ENCODE measurements at places on chromosomes 3 and 15.

DNA sequence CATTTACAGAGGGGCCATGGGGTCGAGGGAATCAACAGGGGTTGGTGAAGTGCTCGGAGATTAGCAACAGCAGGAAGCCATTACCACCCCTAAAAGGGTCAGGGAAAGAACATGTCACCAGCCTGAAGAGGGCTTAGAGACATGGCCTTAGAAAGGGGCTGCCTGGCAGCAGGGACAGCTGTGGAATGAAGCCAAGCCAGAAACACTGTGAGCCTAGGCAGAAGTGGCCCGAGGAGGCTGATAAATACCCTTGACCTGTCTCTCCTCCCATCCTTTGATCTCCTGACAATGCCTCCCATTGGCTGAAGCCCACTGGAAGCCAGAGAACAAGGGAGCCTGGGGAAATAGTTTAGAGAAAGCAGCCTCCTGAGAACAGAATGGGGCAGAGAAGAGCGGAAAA, 31.4 kb downstream of the GPD1L start:
- no peak for DNase-seq

DNA sequence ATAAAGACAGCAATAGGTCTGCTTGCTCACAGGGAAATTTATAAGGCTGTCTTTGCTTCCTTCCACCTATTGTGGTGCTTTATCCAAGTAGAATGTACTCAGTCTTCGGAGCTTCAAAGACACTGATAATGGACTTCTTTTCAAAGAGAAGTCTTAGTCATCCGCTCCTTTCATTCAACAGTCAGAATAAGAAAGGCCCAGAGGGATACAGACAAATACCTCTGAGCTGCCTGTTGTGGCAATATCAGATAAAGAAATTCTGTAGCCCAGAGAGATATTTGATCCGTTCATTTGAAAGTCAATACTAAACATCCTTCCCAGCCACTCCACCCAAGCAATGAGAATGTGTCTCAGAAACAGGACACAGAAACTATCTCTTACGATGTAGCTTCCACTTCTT, 110.0 kb downstream of the FHIT start:
- no peak for DNase-seq

DNA sequence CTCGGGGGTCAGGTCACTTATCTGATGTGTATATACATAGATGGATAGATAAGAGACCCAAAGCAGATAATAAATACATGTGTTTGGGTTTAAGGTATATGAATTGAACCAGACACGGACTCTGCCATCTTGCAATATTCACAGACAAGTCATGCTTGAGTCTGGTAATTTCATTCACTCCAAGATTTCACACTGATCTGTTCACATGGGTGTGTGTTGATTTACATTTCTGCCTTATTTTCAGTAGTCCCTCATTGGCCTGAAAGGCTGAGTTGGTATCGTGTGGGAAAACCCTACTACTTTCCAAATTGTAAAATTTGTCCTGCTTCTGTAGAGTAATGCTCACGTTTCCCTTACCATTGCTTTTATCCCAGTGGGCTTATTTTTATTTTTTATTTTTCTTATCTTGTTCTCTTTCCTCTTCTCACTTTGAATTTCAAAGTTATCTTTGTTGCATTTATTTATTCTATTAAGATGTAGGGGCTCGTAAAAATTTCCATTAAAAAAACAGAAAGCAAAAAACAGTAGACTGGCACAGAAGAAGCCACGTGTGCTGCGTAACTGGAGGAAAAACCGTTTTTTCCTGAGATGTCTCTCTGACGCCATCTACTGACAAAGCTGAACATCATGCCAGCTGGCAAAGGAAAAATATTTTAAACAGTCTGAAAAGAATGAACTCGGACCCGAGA, 10.8 kb upstream of the MFSD1 start:
- DNase-seq, result no peak

- no peak for DNase-seq
Measured at GRCh38 chr3:62242831-62243509, 130.4 kb downstream of the FEZF2 start.

DNA sequence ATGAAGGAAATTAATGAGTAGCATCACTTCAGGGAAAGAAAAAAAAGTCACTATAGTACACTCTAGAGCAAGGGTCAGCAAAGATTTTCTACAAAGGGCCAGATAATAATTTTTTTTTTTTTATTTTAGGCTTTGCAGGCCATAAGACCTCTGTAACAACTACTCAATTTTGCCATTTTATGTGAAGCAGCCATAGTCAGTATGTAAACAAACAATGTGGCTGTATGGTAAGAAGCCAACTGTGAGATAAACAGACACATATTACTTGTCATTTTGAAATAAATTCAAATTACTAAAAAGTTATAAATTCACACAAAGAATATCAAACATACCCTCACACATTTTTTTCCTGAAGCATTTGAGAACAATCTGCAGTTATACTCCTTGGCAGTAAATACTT, 40.6 kb downstream of the SCAPER start:
- no peak for DNase-seq

DNA sequence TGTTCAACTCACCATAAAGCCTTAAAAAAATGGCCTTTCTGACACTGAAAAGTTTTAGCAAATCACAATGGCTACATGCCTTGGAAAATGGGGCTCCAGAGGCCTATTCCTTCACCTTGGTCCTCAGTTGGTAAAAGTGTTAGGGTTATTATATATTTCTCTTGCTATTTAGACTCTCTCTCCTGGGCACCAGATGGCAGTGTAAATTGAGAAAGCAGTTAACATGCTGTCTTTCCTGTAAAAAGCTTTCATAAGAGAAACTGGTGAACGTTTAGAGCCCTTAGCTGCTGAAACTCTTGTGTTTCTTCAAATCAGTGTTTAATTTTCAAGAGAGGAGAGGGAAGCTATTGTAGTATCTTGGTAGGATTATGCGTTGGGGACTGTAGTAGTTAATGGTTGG, 89.9 kb downstream of the LRTM1 start:
- no peak for DNase-seq

GRCh38 chr3:171245796-171246765, 214.1 kb downstream of the TNIK start:
- DNase-seq, result no peak

GRCh38 chr3:177658354-177658753, 461.1 kb upstream of the TBL1XR1 start:
- DNase-seq, result no peak

GRCh38 chr3:48232734-48233133, 8.2 kb upstream of the ZNF589 start:
- DNase-seq, result peak; percentile 39

GRCh38 chr15:56972426-56972825, 54.0 kb downstream of the TCF12 start:
- DNase-seq, result no peak

DNA sequence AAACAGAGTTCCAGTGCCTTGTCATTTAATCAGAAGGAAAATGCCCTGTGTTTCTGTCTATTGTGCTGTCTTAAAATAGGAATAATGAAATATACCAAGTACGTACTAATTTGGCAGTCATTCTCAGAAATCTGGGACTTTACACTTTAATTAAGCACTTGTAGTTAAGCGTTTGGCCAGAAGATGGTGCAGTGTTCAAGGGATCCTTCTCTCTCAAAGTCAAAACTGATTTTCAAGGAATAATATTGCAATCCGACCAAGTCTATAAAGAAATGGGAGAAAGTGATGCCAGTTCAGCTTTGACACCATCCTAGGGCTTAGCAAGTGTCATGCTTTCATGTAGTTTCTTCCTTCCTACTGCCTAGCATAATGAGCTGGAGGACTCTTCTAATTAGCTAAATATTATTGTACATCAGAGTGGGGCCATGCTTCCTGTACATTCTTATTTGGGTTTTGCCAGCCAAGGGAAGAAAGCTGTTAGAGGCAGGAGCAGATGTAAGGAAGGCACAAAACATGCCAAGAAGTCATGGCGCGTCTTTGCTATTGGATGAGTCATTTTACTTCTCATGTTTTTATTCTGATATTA, 64.8 kb downstream of the SAMMSON start:
- DNase-seq, result no peak

DNA sequence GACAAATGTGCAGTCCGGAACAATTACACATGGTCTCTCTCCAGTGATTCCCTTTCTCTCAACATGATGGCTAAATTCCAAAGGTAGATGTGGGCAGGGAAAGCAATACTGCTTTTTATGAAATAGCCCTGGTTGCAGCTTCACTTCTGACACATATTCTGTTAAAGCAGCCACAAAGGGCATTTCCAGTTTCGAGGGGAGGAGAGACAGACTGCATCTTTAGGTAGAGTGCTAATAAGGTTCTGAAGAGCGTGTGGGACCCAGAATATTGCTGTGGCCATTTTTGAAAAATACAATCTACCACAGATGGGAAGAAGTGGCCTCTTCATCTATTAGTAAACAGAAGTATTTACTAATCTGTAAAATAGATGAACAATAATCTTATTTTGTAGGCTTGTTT, 139.3 kb upstream of the PEX5L start:
- no peak for DNase-seq

- no peak for DNase-seq
Measured at GRCh38 chr3:170508839-170509238, 77.0 kb downstream of the SLC7A14 start.

- no peak for DNase-seq
Measured at GRCh38 chr3:30934208-30934550, 39.7 kb upstream of the GADL1 start.

DNA sequence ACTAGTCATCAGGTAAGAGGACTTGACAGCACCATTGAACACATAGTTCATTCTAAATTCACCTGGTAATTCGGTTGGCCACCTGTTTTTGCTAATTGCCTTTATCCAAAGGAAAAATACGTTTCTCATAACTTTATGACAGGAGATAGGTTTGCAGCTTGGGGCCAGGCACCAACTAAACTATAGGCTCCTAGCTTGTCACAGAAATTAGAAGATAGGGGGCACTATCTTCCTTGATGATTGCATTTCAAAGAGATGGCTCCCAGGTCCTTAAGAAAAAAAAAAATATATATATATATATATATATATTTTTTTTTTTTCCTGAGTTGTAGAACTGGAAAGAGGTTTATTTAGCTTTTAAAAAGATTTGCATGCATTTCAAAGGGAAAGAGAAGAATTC, 563.6 kb downstream of the NAALADL2 start:
- no peak for DNase-seq

DNA sequence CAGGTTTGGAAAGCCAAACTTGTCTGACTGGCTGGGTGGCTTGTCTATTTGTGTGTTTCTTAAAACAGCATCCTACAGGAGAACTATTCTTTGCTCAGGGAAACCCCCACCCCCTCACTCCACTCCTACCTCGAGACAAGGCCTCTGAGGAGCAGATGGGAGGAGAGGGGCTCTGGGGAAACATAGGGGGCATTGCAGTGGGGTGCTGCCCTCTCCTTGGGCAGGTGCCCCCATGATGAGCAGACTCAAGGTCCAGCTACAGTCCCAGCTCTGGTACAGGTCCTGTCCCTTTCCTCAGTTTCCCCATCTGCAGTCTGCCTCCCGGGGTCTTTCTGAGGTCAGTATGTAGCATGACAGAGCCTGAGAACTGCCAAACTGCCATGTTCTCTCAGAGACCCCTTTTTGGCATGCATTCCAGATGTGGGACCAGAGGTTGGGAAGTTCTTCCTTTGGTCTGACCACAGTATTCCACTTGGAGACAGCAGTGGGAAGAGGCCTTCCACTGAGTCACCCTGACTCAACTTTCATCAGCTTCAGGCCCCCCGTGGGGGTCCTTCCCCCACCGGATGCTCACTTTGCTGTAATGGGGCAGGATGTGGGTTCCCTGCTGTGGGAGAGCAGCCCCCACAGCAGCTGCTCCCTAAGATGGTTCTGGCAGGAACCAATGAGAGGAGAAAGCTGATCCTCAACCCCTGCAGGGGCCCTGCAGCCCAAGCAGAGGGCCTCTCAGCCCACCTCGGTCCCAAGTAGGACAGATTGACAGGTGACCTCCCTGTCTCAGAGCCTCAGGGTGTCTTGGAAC, 32.3 kb upstream of the CYP11A1 start:
- DNase-seq, result no peak

DNA sequence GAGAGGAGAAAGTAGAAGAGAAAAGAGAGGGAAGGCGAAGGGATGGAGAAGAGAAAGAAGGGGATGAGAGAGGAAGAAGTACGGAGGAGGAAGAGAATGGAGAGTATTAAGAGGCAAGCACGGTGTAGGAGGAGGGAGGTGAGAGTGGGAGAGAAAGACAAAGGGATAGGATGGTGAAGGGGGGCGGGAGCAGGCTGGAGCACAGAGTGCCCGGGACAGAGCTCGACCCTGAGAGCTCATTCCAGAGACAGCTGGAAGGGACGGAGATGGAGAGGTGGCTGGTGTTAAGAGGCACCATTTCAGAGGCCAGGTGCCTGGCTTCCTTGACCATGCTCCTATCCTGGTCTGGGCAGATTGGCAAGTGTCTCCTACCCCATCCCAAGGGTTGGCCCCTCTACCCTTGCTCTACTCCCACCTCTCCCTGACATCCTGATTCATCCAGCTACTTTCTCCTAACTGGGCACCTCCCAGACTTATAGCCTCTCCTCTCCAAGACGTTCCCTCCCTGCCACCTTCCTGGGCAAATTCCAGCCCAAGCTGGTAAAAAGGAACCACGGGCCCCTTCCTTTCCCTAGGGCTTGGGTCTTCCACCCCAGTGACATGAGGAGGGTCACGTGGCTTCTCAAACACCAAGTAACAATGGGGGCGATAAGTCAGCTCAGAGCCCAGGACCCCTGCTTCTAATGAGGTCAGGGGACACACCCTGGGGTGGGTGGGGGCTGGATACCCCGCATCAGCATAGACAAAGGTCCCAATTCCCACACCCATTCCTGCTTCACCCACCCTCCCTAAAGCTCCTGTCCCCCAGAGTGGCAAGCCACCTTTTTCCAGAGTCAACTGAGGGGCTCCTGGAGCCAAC, 1.1 kb downstream of the CLCN2 start:
- DNase-seq, result no peak

- no peak for DNase-seq
Measured at GRCh38 chr15:58539548-58539947, 107.8 kb downstream of the LIPC start.

DNA sequence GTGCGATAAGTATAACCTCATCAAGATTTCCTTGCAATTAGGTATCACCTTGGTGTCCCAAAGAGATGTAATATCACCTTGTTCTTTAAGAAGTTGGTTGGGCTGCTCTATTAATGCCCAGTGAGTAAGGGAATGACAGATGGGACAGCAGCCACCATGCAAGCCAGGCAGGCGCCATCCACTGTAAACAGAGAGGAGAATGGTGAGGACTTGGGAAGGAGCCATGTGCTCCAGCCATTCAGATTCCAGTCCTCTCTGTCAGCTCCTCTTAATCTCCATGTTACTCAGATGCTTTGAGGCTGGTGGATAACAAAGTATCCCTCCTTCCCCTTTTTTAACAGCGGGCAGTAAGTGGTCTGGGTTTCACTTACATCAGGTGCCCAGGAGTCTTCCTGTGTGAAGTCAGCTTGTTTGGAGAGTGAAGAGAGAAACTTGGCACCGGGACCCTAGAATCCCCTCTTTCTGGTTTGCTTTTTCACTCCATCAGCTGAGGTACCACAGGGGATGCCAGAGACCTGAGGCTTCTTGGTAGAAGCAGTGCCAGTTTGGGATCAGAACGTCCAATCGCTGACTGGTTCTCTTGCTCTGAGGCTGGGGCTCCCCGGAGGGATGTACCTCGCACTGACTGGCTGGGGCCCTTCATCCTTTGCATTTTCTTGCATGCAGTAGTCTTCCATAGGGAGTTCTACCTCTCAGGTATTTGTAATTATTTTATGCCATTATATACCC, 29.5 kb downstream of the SLCO3A1 start:
- no peak for DNase-seq

Data from stimulated activated CD4-positive, alpha-beta T cell treated with anti-CD3 and anti-CD28 coated beads, TNF-alpha, amount 100 ng/mL, for 1 hour (primary cell).